ENCODE measurements at places on chromosomes 1 and 21.

DNA sequence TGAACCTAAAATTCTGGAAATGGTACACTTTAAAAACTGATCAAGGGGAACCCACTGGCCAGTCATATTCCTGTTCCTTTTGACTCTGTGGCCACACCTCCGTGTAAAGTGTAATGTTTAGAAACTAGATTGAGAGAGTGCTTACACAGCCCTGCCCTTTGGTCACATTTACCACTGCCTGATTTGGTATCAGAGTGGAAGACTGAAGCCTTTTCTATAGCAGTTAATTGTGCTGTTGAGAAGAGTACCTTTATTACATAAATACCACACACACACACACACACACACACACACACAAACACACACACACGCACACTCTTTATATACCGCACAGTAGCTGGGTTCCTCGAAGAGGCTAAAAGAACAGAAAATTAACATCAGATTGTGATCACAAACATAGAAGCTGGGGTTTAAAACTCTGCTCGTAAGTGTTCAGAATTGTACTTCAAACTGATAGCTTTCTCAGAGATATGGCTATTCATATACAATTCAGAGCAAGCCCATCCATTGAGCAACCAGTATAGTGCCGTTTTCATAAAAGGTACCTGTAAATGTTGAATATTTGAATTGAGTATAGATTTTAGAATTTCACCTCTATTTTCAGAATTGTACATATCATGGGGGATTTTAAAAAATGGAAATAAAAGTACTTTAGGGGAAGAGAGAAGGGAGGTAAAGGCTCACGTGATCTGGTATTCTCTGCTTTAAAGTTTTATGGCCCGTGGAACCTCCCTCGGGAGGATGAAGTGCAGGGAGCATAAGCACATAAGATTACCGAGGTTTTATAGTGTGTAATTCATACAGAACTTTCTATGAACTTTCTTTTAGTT lies 37.5 kb downstream of the CAMTA1 start:
- no peak for DNase-seq

DNA sequence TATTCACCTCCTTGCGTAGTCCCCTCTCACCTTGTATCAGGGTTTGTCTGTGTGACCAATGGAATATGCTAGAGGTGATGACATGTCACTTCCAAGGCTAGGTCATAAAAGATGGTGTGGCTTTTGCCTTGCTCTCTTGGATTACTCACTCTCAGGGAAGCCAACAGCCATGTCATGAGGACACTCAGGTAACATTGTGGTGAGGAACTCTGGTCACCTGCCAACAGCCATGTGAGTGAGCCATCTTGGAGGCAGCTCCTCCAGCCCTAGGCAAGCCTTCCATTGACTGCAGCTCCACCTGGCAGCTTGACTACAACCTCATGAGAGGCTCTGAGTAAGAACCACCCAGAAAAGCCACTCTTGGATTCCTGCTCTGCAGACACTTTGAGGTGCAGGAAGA lies 11.0 kb upstream of the HEYL start:
- DNase-seq, result no peak

DNA sequence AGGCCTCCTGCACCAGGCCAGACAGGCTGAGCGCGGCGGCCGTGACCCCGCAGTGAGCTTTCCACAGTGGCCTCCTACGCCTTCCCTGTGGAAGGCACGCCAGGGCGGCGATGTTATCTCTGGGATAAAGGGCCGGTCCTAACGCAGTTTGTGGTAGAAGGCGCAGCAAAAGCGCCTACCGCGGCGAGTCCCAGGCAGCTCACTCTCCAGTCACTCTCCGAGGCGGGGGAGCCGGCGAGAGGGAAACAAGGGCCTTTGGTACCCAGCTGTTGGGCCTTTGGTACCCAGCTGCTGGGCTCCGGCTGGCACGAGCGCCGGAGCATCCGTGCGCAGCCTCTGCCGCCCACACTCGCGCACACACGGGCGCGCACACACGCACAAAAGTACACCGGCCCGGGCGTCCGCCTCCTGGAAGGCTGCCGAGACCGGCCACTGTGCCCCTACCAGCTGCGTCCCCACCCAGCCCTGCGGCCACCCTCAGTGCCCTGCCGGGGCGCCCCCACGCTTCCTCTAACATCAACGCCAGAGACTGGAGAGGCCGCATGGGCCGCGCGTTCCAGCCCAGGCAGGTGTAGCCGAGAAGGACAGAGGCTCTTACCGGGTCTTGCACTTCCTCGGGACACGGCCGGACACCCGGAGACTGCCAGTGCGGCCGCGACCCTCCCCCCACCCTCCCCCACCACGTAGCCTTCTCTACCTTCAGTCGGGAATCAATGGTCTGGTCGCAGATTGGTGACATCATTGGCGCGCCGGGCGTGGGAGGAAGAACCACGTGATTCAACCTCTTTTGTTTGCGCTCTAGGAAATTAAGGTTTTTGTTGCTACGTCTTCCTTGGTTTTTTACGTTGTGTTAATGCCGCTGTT lies 19.5 kb upstream of the ADAR start:
- DNase-seq, result peak; percentile 90

GRCh38 chr1:33502726-33503125 lies 30.3 kb downstream of the ZSCAN20 start:
- DNase-seq, result peak; percentile 73

DNA sequence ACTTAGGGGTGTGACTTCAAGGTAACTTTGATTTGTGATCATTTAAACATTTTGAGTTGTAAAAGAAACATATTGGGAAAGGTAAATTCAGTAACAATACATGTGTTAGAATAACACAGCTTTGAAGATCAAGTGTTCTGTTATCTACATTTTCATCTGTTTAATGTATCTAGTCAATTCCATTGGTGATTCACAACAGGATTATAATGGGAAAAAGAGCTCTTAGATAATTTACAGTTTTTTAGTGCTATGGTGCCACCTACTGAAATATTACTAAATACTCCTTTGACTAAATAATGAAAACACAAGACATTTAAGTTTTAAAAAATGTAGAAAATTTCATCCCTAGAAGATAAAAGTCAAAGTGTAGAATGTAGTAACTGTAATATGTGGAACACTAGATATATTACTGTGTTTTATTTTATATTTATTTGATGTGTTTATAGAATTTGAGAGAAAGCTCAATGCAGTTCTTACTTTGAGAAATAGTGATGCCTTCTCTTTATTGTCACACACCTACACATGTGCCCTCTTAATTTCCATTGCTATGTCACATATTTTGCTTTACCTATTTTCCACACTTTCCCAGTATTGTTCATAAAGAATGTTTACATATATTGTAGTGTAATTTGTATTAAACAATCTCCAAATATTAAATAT lies 47.4 kb downstream of the PTPRC start:
- DNase-seq, result peak; percentile 59

GRCh38 chr1:201999625-202000238 lies 10.7 kb upstream of the ELF3 start:
- DNase-seq, result peak; percentile 48

GRCh38 chr1:152667648-152668047 lies 4.5 kb downstream of the LCE2D start:
- no peak for DNase-seq

DNA sequence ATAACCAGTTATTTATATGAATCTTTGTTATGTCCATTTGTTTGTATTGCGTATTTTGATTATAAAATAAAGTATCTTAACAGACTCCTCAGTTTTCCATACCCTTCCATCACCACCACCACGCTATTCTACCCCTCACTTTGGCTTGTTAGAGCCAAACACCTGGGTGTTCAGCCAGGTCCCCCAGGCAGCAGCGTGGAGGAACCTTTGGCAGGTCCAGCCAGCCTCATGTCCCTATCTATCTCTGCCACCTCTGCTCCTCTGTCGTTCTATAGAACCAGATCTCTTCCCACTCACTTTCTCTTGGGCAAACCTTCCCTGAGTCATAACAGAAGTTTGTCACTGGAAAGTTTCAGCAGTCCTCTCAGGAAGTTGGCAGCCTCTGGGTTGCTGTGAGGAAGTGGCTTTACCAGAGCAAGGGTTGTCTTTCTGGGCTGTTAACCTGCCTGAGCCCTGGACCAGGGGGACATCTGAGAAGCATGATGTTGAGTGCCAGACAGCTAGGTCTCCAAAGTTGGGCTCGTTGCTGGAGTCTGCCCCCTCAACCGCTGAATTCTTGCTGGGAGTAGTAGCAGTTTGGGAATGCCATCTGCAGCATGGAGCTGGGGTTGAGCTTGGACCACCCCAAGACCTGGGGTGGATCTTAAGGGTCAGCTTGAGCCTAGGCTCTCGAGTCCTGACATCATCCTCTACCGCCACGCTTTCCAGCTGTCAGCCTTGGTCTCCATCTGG lies 996 bp upstream of the SH3BGRL3 start:
- peak; percentile 33 for DNase-seq

- no peak for DNase-seq
Measured at GRCh38 chr1:91791691-91792488, 94.1 kb downstream of the TGFBR3 start.

- no peak for DNase-seq
Measured at GRCh38 chr1:179440971-179441370, 75.2 kb downstream of the AXDND1 start.

DNA sequence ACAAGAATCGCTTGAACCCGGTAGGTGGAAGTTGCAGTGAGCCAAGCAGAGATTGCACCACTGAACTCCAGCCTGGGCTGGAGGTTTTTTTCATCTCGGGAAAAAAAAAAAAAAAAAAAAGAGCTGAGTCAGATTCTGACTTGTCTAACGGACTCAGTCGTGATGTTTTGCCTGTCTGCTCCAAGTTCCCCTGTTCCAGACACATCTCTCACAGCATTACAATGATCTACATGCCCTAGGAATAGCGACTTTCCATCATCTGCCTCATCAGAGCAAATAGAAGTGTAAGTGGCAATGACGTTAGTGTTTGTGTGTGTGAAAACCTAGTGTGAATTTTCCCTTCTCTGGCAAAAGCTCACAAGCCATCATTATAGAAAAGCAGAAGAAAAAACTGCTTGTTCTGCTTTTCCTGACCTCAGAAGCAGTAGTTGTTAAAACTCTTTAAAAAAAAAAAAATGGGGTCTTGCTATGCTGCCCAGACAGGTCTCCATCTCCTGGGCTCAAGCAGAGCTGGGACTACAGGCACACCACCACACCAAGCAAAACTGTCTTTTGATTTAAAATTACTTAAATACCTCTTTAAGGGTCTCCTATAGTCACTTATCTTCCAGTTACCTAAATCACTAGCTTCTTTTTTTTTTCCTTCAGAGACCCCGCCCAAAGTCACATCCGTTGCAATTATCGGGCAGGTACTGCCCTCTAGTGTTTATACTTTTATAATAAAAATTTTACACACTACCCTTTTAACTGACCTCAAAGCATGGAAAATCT lies 37.3 kb downstream of the PLEKHO1 start:
- DNase-seq, result peak; percentile 75
